ENCODE measurements at places on chromosomes 6 and 20.

- no peak for DNase-seq
Measured at GRCh38 chr6:122075917-122076316, 323.5 kb upstream of the HSF2 start.

- DNase-seq, result no peak
Measured at GRCh38 chr20:18662279-18663040, 74.6 kb downstream of the DTD1 start.

GRCh38 chr20:57251344-57251743, 15.1 kb downstream of the BMP7 start:
- no peak for DNase-seq

DNA sequence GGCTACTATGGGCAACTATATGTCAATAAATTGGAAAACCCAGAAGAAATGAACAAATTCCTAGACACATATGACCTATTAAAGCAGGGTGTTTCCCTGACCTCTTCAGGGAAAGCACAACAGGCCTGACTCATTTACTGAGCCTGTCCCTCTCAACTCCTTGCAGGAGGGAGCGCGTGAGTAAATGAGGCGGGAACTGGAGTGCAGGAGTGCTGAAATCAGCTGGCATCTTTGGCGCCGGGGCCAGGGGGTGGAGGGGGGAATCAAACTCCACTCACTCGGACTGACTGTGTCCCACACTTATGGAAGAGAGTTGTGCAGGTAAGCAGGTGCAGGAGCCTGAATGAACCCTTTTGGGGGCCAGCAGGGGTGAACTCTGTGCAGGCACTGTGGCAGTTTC, 671.2 kb upstream of the PTCHD4 start:
- no peak for DNase-seq

DNA sequence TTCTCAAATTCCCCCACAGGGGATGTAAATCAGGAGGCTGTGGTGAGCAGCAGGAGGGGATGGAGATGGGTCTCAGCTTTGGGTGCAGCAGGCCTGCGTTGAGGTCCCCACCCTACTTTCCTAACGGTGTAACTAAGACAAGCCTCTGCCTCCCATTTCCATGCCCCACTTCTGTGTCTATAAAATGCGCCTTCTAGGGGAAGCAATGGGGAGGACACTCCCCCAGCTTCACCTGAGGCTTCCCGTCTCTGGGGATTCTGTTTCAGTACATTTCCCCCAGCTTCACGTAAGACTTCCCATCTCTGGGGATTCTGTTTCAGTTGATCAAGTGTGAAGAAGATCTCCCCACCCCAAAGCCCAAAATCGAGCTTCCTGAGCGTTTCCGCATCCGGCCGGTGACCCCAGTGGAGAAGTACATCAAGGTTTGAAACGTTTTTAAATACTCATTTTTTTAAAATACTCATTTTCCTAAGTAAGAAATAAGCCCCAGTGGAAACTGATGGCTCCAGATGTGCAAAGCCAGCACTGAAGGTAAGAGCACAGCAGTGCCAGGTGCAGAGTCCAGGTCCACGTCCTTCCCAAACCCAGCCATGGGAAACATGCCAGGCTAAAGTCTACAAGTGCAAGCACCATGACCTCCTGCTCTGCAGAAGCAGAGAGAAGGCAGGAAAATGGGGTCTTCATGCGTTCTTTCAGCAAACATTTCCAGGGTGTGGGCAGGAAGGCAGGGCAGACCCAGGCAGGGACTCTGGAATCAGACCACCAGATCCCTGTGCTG, 73.1 kb downstream of the ANKRD60 start:
- DNase-seq, result no peak

DNA sequence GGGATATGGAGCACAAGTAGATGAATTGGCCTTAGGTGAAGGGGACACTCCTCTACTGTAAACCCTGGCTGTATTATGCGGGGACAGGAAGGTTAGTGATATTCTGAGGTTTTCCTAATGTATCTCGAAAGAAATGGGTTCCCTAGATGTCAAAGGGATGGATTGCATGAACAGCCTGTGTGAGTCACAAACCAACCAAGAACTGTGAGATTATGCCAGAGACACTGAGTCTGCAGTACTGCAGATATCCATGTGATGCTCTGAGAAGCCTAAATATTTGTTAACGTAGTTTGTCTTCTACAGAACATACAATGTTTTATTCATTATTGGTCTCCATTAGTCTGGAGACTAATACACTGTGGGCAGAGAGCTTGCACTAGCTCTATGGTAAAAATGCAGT, 182.2 kb downstream of the AKAP7 start:
- DNase-seq, result no peak

GRCh38 chr6:153059311-153059710, 56.8 kb upstream of the MTRF1L start:
- DNase-seq, result no peak

DNA sequence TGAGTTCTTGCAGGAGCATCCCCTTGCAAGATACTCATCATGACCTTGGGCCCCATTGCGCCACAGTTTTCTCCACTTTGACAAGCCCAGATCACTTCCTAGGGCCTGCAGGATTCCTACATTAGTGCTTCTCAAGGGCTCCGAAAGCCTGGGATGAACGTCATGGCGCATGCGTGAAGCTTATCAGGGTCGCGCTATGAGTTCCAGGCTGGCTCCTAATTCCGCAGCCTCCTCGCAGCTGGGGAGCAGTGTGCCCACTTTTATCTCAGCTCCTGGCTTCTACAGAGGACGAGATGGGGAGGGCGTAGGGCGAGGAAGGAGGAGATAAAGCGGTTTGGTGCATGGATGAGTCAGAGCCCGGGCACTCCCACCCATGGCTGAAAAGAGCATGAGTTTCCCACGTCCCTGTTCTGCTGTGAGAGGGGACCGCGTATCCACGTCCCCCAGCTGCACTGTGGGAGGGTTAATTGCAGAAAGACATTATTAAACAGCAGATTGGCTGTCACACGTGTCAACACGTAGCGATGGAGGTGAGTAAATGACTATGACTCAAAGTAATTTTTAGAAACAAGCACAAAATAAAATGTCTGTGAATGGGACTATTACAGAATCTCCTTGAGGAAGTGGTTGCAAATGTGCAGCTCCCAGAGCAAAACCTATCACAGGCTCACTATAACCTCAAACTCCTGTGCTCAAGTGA, 72.9 kb upstream of the DSP start:
- DNase-seq, result no peak

DNA sequence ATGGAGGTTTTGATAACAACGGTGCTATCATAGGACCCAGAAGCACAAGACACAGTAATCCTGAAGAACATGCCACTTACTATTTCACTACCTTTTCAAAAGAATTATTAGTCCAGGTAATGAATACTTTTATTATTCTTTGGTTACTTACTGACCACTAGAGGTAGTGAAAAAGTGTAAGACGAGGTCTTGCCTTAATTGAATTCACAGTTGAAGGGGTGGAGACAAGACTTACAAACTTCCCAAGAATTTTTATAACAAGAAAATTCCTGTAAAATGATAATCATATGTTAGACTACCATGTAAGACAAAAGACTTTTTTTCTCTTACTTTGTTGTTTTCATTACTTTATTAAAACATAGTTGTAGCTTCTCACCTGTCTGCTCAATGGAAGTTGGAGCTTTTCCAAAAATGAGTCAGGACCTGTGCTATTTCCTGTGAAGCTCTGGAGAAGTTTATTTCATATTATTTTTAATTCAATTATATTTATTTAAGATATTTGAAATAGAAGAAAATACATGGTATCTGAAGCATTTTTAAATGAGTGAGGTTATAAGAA, 52.4 kb downstream of the DOP1A start:
- DNase-seq, result no peak

DNA sequence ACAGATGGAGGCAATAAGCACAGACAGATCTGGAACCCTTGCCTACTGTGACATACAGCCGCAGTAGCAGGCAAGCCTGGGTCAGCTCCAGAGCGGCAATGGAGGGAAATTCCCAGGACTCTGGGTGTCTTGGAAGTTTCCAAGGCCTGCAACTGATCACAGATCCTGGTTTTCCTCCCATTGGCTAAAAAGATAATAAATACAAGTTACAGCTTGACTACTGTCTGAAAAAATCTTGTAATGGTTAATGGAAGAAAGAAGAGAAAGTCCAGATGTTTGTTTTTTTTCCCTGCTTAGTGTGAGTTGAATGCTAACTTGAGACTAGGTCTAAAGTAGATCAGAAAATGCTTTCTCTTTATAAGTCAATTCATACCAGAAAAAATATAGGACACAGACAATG, 307.6 kb downstream of the ALDH8A1 start:
- DNase-seq, result no peak

GRCh38 chr6:36252005-36252404, 17.9 kb upstream of the PNPLA1 start:
- no peak for DNase-seq

DNA sequence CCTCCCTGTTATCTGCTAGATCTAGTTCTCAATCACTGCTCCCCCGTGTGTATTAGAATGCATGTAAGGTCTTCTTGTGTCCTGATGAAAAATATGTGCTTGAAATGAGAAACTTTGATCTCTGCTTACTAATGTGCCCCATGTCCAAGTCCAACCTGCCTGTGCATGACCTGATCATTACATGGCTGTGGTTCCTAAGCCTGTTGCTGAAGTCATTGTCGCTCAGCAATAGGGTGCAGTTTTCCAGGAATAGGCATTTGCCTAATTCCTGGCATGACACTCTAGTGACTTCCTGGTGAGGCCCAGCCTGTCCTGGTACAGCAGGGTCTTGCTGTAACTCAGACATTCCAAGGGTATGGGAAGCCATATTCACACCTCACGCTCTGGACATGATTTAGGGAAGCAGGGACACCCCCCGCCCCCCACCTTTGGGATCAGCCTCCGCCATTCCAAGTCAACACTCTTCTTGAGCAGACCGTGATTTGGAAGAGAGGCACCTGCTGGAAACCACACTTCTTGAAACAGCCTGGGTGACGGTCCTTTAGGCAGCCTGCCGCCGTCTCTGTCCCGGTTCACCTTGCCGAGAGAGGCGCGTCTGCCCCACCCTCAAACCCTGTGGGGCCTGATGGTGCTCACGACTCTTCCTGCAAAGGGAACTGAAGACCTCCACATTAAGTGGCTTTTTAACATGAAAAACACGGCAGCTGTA, 73.4 kb downstream of the PTPN1 start:
- no peak for DNase-seq

GRCh38 chr6:74607934-74608333, 597.9 kb downstream of the COL12A1 start:
- DNase-seq, result no peak

GRCh38 chr6:12590901-12591300, 125.7 kb upstream of the PHACTR1 start:
- no peak for DNase-seq

- DNase-seq, result no peak
Measured at GRCh38 chr6:114445846-114446245, 103.0 kb upstream of the HS3ST5 start.

GRCh38 chr6:160356074-160356744, 8.0 kb downstream of the SLC22A3 start:
- no peak for DNase-seq

DNA sequence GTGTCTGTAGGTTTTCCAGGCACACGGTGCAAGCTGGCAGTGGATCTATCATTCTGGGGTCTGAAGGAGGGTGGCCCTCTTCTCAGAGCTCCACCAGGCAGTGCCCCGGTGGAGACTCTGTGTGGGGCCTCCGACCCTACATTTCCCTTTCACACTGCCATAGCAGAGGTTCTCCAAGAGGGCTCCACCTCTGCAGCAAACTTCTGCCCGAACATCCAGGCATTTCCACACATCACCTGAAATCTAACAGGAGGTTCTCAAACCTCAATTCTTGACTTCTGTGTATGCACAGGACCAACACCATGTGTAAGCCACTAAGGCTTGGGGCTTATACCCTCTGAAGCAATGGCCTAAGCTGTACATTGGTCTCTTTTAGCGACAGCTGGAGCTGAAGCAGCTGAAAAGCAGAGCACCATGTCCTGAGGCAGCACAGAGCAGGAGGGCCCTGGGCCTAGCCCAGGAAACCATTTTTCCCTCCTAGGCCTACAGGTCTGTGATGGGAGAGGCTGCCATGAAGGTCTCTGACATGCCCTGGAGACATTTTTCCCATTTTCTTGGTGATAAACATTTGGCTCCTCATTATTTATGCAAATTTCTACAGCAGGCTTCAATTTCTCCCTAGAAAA, 253.3 kb downstream of the ERMARD start:
- no peak for DNase-seq

- DNase-seq, result no peak
Measured at GRCh38 chr6:29527126-29527525, 32.4 kb downstream of the UBD start.

- no peak for DNase-seq
Measured at GRCh38 chr6:163173741-163174140, 240.8 kb upstream of the QKI start.

DNA sequence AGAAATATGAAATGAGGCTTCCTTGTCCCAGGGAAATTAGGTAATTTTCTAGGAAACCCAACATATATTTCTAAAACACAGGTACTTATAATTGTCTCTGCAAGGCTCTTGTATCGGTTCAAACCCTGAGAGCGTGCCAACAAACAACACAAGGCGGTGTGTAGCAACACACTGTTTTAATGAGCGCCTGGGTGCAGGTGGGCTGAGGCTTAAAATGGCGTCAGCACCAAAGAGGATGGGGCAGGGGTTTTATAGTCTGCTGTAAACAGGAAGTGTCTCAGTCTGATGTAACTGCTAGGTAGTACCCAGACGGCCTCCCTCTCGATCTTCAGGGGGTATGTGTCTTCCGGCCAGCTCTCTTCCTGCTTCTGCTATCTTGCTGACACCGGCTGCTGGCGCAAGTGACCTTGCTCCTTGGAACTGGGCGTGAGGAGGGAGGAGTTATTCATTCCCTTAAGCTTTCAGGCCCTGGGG, 69.7 kb downstream of the EPB41L2 start:
- no peak for DNase-seq

- DNase-seq, result no peak
Measured at GRCh38 chr6:34979994-34980393, 90.9 kb downstream of the ANKS1A start.

DNA sequence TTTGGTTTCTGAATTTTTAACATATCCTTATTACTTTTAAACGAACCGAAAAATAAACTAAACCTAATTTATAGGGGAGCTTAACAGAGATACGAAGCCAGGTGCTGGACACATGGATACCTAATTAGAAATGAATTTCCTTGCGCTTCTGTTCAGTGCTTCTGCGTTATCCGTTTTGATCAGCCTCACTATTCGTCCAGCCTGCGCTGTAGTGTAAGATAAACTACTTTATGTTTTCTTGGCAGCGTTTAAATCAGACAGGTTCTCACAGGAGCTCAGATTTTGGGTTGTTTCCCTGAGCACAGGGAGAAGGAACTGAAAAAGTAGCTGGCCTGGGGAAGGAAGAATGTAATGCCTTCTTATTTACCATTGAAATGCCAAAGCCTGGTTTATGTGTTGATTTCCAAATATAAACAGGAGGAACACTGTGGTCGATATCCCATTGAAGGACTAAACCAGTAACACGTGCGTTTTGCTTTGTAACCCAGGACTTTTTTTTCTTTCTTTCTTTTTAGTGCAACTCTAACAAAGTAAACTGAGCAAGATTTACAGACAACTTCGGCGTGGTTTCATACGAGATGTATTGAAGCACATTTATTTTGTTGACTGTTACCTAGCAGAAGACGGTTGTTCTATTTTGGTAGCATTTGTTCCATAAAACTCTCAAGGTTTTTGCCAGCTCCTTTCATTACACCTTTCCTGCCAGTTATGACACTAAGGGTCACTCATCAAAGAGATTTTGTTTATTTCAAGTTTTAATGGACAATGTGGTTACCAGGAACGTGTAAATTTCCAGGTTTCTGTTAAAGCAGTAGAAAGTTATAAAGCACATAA, 214.8 kb upstream of the HEY2 start:
- DNase-seq, result no peak

Measured in Panc1 (cell line).